ENCODE measurements at places on chromosomes 12 and 14. TPM values are rescaled to one million over a fixed set of nuclear protein-coding genes. Genes with fewer than 3 reads are reported as not detected.

AQP2 gene
- total RNA-seq = not detected

NYNRIN gene
- total RNA-seq = 0.25 TPM

CLEC9A gene
- total RNA-seq = not detected

MYO1H gene
- not detected for total RNA-seq

PSEN1 gene
- 65.5 TPM for total RNA-seq

TRAF3 gene
- 26.4 TPM for total RNA-seq

CCDC175 gene
- not detected for total RNA-seq
